ENCODE measurements at places on chromosomes 2 and 18. TPM values are rescaled to one million over a fixed set of nuclear protein-coding genes. Genes with fewer than 3 reads are reported as not detected.

PDE1A gene
- 0.51 TPM for total RNA-seq

TCF7L1 gene
- total RNA-seq = 0.17 TPM

DSC2 gene
- 0.48 TPM for total RNA-seq

AQP12A gene
- not detected for total RNA-seq

OTOS gene
- not detected for total RNA-seq

PKDCC gene
- 17.2 TPM for total RNA-seq

NPPC gene
- total RNA-seq = not detected

SOX11 gene
- 1.8 TPM for total RNA-seq

SMC6 gene
- 9.2 TPM for total RNA-seq

ANKRD53 gene
- not detected for total RNA-seq

CYP1B1 gene
- total RNA-seq = 29.9 TPM

All from H4 (cell line).